Left kidney (tissue), 8 donors: ENCODE measurements at places on chromosomes 16 and 17. TPM values are rescaled to one million over a fixed set of nuclear protein-coding genes. Genes with fewer than 3 reads are reported as not detected.

The CES5A gene
- not detected for polyA plus RNA-seq

The MPV17L gene
- polyA plus RNA-seq: 14.4 TPM

GRCh38 chr17:54623746-54624145, 276.9 kb upstream of the TOM1L1 start:
- no peak for DNase-seq

The RSPRY1 gene
- 51.7 TPM for polyA plus RNA-seq

GRCh38 chr17:4503283-4504025, 4.8 kb downstream of the SPNS2 start:
- no peak for DNase-seq

DNA sequence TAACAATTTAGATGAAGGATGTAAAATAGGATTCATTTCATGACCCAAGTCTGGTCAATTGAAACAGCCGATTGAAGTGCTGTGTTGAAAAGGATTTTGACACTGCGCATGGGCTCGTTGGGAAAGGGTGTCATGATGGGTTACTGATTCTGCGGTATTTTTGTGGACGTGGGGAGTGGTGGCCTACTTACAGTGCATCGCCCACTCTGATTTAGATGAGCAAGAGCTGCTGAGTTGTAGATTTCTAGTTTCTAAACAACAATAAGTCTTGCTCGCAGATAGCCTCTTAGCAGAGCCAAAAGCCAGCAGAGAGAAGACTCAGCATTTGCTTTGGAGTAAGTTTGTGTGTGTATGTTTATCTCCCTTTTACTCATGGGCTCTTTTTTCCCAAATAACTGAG, 731.0 kb downstream of the MAF start:
- DNase-seq: no peak

The SDR42E2 gene
- 0.22 TPM for polyA plus RNA-seq

The NPIPA1 gene
- polyA plus RNA-seq: 164 TPM

DNA sequence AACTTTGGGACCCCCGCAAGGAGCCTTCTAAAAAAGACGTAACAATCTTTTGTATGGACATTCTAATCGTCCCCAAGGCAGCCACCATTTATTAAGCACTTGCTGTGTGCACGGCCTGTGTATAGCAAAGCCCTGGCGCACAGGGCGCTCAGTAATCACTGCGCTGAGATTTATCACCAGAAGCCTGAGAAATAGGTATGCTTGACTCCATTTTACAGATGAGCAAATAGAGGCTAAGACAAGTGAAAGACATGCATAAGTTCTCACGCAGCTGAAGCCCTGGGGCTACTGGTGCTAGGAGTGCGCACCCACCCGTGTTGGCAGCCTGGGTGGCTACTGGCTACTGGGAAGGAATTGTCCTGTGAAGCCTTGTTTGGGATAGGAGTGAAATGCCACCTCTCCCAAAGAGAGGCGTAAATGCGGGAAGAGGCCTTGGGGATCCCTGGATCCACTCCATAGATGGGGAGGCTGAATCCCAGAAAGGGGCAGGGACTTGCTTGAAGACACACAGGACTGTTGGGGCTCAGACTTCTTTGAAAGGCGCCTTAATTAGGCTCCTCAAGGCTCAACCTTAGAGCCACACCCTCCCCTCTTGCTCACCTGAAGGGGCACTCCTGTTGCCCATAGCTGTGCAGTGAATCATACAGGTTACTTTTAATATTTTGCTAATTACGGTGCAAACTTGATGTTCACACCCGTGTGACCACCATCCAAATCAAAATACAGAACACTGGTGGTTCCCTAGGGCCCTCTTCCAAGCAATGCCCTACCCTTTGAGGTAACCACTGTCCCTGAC, 634 bp upstream of the NATD1 start:
- DNase-seq: no peak

- no peak for DNase-seq
These were observed 26.7 kb downstream of the SDK2 start for GRCh38 chr17:73617501-73617900.

DNA sequence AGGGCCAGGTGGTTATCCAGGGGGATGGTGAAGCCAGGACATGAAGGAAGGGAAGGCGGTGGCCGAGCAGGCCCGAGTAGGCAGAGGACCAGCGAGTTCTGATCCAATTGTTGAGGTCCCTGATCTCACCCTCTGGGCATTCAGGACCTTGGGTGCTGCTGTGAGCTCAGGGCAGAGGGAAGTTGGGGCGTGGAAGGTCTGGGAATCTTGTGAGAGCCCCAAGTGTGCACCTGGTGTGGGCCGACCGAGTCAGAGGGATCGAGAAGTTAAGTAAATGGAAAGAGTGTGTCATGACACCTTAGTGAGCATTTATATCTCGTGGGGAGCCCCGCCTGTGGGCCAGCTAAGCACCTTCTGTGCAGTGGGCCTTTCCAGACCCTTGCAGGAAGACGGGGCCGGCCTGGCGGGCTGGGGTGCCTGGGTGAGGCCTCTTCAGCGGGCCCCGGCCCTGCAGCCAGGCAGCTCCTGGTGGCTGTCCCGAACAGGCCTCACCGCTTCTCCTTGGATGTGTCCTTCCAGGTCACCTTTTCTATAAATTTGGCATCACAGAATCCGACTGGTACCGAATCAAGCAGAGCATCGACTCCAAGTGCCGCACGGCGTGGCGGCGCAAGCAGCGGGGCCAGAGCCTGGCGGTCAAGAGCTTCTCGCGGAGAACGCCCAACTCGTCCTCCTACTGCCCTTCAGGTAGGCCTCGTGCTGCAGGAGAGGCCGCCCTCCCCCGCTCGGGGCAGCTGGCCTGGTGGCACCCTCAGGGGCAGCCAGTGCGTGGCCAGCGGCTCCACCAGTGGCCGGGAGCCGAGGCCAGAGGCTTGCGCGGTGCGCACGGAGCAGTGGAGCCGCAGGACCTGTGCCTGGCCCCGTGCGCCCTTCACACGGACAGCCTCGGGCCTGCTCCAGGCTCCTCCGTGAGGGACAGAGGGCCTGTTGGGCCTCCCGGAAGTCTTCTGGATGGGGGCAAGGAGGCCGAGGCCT, 76.0 kb downstream of the BANP start:
- DNase-seq: no peak

- no peak for DNase-seq
These were observed 80.7 kb downstream of the PLD6 start for GRCh38 chr17:17125136-17126084.

- no peak for DNase-seq
These were observed 78.7 kb downstream of the ZDHHC7 start for GRCh38 chr16:84932681-84933080.

The ITGAL gene
- 2.1 TPM for polyA plus RNA-seq

DNA sequence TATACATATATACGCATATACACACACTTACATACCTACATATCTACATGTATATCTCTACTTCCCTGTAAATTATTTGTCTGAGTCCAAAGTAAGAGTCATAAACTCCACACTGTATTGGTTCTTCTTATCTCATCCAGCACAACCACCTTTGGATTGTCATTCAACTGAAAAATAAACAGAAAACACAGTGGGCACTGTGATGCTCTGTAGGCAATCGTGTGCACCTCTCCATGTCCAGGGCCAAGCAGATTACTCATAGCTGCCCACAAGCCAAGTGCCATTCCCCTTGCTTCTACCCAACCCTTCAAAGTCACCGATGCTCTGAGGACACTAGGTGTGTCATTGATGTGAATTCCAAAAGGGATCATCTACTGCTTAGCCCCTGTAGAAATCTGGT, 12.9 kb upstream of the TEKT3 start:
- no peak for DNase-seq

DNA sequence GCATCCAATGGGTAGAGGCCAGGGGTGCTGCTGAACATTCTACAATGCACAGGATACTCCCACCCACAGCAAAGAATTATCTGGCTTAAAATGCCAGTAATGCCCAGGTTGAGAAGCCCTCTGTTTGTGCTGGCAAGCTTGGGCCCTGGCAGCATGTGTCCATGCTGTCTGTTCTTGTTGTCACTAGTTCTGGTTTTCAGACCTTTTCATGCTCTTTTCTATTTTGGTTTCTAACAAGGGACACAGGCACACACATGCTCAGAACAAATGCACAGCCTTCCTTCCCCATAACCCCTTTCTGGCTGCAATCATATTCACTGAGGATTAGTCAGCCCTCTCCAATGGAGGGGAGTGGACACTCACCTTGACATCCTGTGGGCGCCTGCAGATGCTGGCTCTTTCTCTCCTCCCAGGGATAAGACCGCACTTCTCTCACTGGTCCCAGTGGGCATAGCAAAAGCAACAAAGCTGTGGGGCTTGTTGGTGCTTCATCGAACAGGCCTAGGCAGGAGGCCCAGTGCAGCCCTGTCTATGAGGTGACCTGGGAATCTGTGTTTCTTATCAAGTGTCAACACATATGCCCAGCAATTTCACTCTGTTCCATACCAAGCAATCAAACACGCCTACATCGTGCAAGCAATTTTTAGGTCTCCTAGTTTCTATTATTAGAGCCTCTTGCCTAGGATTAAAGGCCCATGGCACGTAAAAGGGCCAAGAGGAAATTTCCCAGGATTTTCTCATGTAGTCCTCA, 271.1 kb upstream of the CCL2 start:
- DNase-seq: no peak

GRCh38 chr17:74919440-74920305, 3.4 kb downstream of the USH1G start:
- DNase-seq: no peak

The SKAP1 gene
- polyA plus RNA-seq: 12.7 TPM

The AIPL1 gene
- 0.07 TPM for polyA plus RNA-seq

DNA sequence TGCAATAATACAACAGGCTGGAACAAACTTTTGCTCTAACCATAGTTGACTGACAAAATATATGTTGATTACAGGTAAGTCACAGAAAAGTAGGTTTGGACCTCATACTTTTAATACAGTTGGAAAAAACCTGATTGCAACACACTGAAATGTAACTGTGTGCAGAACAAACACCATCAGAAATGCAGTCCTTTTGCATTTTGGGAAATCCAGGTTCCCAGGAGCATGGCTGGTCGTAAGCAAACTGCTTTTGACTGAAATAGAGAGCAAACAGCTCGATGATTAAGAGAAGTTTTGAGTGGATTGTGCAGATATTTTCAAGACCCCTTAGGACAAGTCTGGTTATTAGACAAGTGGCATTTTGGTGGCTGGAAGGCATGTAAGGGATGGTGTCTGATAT, 8.0 kb downstream of the IGF2BP1 start:
- DNase-seq: no peak

GRCh38 chr17:19359856-19360255, 2.7 kb downstream of the B9D1 start:
- DNase-seq: no peak

The EME1 gene
- 14.0 TPM for polyA plus RNA-seq

The FSCN2 gene
- polyA plus RNA-seq: 1.7 TPM

DNA sequence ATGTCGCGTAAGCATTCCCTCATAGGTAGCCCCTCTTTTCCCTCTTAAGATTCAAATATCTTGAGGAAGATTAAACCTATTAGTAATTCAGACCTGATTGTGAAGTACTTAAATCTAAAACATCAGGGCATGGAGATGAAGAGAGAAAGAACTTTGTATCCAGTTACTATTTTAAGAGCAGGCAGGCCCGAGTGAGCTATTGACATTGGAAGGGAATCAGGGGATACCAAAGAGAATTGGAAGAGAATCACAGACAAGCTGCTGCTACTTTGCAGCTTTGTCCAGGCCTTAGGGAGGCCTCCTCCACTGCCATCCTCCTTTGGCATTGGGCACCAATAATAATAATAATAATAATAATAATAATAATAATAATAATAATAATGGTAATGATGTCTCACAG, 170.5 kb downstream of the MRTFB start:
- no peak for DNase-seq

GRCh38 chr16:70805380-70805779, 4.4 kb upstream of the VAC14 start:
- no peak for DNase-seq

DNA sequence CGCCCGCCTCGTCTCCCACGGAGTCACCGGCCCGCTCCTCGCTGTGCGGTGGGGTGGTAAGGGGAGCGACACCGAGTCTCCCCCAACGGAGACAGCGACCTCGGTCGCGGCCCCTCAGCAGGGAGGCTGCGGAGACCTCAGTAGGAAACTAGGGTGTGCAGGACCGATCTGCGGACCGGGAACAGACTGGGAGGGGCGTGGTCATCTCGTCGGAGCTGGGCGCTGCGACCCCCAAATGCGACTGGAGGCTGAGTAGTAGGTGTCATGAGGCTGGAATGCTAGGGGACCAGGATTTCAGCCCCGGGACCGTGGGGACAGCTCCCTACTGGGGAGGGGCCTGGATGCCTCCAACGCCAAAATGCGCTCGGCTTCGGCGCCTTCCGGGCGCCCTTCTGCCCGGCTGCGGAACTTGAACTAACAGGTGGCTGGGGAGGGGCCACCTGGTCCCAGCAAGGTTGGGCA, 1.3 kb downstream of the CACNG4 start:
- no peak for DNase-seq

DNA sequence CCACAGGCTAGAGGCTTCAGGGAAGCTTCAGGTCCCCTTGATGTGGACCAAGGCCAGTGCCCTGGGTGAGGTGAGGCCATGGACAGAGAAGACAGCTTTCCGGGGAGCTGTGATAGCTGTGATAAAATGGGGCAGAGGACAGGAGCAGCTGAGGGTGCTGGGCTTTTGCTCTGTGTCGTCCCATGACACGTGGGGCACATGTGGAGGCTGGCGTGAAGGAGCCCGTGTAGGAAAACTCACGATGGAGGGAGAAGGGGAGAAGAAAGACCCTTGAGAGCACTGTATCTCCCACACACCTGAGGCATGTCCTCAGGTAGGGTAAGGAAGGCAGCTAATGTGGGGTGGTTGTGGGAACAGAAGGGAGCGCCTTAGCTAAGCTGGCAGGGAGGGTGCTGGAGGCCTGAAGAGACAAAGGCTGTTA, 21.3 kb downstream of the B9D1 start:
- no peak for DNase-seq

The CSH1 gene
- not detected for polyA plus RNA-seq

DNA sequence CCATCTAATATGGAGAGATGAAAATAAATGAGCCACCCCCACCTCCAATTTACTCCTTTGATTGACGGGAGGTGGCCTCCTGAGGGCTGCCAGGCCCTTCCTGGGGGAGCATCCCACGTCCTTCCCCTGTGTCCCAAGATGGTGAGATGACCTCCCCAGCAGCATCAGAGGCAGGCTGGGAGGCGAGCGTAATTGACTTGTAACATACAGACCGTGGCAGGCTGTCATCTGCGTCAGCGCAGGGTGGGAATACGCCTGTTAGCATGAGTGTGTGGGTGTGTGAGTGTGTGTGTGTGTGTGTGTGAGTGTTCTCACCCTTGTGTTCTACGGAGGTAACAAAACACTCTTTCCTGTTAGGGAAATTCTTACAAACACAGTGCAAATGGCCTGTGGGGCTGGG, 156.9 kb upstream of the CIBAR2 start:
- DNase-seq: no peak

DNA sequence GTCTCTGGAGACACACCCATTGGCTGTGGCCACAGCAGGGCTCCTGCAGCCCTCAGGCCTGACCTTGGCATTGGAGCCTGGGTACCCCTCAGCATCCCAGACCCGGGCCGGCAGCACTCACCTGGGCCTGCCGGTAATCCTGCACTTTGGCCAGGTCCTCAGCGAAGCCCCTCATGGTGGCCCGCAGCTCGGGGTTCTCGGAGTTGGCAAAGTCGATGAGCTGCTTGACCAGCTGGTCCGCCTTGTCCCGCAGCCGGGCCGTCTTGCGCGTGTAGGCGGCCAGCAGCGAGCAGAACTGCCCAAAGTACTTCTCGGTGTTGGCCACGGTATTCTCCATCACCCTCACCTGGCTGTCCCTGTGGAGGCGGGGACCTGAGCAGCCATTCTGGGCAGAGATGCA, 2.2 kb downstream of the CIBAR2 start:
- no peak for DNase-seq
